ENCODE measurements at places on chromosomes 1 and 21.

- DNase-seq = peak; percentile 11
These were observed 673 bp downstream of the CD46 start for GRCh38 chr1:207752456-207752998.

- DNase-seq = no peak
These were observed at the start of gene BECN2 for GRCh38 chr1:241957692-241958494. Gene BECN2 (plus strand): TSS chr1:241957767. CDS start chr1:241957767, 0 bp downstream.

DNA sequence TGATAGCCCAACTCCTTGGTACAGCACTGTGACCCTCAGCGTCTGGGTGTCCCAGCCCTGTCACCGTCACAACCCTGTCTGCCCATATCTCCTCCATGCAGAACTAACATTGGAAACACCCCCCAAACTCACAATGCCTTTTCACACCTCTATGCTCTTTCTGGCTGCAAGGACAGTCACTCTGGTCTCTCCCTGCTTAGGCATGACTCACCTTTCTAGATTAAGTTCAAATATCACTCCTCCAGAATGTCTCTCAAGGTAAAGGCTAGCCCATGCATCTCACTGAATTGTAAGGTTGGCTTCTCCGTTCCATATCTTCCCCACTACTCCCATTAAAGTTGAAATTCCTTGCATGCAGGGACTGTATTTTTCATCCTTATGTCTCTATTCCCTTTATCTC is 17.0 kb upstream of the CAPN8 start:
- DNase-seq = no peak

GRCh38 chr1:229819091-229819490 is 193.0 kb downstream of the URB2 start:
- peak; percentile 3 for DNase-seq

- no peak for DNase-seq
These were observed 19.4 kb downstream of the SLC26A9 start for GRCh38 chr1:205923651-205924459.

GRCh38 chr1:157112186-157112867 is 12.7 kb upstream of the ETV3L start:
- DNase-seq = no peak

DNA sequence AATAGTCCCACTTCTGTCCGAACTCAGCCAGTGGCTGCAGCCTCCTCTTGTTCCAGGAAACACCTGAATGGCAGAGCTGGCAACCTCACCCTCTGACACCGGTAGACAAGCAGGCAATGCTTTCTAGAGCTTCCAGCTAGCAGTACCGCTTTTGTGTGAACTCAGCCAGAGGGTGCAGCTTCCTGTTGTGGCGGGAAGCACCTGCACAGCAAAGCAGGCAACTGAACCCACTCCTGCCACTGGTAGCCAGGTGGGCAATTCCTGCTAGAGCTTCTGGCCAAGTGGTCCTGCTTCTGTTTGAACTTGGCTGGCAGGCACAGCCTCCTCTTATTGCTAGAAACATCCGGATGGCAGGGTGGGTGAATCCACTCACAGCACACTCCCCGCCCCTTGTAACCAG is 40.1 kb upstream of the TMPRSS15 start:
- no peak for DNase-seq

GRCh38 chr1:10659646-10660540 is 136.6 kb downstream of the CASZ1 start:
- no peak for DNase-seq

DNA sequence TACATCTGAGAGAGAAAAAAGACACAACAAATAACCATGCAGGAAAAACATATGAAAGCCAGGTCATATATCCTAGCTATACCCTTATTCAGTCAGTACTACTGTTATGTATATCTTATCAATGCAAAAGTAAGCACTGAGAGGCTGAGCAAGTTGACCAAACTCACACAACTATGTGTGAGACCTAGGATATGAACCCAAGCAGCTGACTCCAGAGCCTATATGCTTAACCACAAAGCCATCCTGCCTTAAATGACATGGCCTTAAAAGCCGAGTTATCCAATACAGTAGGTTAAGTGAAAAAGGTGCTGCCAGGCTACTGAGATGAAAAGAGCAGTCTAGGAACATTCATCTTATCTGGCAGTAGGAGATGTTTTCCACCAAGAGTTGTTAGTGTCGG is 151.6 kb downstream of the RERE start:
- no peak for DNase-seq

GRCh38 chr1:203625628-203626019 is 1.0 kb upstream of the ATP2B4 start:
- peak; percentile 63 for DNase-seq

DNA sequence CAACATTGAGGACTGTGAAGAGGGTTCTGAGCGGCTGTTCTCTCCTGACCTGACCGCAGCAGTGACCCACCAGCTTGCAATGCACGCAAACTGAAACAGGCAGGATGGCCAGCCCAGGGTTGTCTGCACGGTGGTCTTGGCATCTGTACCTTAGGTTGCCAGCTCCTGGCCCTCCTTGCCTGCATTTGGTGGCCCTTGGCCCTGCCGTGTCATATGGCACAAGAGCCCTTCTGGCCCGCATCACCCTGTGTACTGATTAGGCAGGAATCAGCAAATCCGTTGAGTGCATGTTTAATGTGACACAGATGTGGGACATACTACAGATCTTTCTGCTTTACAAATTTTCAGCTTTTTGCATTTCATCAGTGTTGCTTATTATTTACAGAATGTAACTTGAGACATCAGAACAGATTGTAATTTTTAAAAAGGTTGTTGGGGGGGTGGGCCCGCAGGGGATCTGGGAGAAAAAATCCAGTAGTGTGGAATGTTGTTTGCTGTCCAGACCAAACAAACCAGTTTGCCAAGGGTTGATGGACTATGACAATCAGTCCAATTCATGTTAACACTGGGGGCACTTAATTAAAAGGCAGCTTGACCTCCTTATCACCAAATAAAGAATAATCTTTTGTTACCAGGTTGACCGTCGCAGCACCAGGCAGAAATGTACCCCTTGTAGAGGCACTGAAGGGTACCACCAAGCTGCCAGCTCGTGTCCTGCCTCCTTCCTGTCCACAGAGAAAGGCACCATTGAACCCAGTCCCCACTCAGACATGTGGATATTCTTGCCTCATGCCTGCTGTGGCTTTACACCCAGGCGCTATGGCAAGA is 132.6 kb downstream of the DHRS3 start:
- DNase-seq = peak; percentile 46

DNA sequence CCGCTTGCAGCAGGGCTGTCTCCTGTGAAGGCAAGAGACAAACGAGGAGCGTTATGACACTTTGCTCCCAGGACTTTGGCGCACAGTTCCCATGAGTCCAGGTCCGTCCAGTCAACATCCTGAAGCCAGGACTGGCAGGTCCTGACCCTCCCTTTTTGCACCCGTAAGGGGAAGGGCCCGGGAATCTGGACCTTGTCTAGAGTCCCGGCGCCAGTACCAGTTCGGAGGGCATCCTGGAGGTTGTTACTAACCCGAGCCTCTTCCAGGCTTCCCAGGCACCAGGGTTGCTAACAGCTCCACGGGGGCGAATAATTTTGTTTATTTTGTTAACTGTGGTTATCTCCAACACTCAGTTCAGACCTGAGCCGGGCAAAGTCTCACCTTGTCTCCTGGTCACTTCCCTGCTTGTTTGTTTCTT is 682 bp upstream of the RWDD3 start:
- peak; percentile 37 for DNase-seq

- DNase-seq = peak; percentile 37
These were observed 74.2 kb upstream of the RGS4 start for GRCh38 chr1:162994921-162995320.

GRCh38 chr1:96559707-96560596 is 161.6 kb upstream of the PTBP2 start:
- peak; percentile 98 for DNase-seq

DNA sequence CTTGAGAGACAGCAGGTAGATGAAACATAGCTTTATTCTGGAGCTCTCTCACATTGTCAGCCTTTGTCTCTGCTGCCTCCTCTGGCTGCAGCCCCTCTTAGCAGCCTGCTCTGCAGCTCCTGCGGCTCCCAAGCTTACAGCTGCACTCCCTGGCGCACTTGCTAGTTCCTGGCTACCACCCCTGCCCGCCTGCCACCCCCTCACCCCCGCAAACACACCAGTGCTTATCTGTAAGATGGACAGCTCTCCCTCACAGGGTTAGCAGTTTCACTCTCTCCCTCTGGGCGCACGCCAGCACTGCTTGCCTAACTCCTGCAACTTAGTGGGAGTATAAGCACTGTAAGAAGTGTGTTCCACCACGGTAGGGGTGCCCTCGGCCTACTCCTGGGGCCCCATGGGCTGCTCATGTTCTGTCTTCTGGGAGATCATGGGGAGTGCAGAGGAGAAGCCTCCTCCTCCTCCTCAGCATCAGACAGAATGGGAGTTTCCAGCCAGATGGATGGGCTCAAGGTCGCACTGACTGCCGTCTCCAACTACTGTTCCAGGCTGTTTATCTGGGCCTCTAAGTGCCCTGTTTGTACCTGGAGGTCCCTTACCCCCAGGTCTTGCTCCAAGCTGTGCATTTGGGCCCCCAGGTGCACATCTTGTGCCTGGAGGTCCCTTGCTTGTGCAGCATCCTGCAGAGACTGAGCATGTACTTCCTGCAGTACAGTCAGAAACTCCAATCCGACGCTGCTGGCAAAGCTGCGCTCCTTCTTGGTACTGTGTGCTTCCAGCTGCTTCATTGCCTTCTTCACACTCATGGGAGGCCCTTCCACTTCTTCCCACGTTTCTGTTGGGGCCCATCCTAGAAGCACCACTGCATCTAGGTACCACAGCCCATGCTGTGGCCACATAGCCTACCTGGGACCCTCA is 1388.1 kb downstream of the AMY1C start:
- no peak for DNase-seq
